NCI-H2227 treated with DMSO at 0.1 percent for 48 hours (cell line): ENCODE measurements at places on chromosomes 3 and 15.

- DNase-seq = no peak
Observed at GRCh38 chr3:186502138-186502948, 41.8 kb downstream of the CRYGS start.

DNA sequence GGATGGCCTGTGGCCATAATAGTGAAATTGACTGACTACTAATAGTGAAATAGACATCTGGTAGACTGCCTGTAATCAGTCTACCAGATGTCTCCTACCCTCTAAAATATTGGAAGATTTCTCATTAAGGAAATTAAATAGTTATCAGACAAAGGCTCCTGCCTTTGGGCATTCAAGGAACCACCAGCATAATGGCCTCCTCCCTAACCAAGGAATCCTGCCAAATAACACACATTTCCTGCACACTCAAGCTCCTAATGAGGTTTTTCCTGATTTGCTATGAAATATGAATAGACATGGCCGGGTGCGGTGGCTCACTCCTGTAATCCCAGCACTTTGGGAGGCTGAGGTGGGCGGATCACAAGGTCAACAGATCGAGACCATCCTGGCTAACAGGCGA lies 14.6 kb downstream of the NUSAP1 start:
- DNase-seq = no peak

DNA sequence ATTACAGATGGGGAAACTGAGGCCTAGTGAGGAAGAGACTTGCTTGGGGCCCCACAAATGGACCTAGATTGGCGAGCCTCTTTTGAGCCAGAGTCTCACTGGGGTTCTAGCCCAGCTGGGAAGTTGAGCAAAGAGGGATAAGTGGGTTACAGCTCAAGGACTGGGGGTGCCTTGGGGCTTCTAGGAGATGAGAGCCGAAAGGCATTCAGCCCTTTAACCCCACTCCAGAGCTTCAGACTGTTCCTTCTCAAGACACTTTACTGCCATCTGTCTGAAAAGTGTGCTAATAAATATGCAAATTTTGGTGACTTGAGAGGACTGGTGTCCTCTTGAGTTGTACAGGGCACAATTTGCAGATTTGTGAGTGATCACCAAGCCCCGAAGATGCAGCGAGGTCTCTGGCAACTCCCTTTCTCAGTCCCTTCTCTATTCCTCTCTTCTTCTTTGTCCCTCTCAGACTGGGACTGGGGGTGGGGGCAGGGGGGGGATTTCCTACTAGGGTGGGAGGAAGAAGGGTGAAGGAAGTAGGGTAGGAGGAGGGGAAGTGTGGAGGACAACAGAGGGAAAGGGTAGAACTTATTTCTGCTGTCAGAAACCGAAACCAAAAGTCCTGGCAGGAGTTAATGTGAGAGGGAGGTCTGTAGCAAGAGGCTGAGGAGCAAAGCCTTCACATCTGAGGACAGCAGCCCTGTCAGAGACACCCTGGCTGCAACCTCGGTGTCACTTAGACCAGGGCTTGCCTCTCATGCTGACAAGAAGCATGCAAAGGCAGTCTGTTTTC lies 16.2 kb upstream of the ANKDD1A start:
- no peak for DNase-seq

- no peak for DNase-seq
Observed at GRCh38 chr3:98793971-98794370, 30.8 kb downstream of the ST3GAL6 start.

DNA sequence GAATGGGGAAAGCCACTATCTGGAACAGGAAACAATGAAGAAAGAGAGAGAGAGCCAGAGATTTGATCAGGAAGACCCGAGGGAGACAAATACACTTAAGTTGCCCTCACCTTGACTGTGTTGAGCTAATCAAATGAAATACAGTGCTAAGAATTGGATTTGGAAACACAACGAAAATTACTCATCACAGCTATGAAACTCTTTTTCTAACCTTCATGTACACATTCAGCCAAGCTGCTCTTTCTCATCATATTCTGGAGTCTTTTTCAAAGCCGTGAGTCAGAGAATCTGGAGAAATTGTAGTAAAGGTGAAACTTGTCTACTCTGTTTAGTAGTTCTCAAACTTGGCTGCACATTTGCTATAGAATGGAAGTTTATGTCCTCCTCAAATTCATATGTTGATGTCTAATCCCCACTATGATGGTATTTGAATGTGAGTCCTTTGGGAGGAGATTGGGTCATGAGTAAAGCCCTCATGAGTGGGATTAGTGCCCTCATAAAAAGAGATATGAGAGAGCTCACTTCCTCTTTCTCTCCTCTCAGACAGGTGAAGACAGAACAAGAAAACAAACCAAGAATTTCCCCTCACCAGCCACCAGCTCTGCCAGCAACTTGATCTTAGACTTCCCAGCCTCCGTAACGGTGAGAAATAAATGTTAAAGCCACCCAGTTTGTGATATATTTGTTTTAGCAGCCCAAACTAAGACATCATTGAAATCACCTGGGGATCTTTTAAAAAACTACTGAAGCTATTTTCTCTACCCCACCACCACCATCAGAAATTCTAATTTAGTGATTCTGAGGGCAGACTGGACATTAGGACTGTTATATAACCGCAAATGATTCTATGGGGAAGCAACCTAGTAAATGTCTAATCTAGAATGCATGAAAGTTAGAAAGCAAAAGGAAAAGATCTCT lies 143.6 kb upstream of the GRM7 start:
- DNase-seq = no peak

- no peak for DNase-seq
Observed at GRCh38 chr15:95252404-95252803, 1021.0 kb downstream of the MCTP2 start.

DNA sequence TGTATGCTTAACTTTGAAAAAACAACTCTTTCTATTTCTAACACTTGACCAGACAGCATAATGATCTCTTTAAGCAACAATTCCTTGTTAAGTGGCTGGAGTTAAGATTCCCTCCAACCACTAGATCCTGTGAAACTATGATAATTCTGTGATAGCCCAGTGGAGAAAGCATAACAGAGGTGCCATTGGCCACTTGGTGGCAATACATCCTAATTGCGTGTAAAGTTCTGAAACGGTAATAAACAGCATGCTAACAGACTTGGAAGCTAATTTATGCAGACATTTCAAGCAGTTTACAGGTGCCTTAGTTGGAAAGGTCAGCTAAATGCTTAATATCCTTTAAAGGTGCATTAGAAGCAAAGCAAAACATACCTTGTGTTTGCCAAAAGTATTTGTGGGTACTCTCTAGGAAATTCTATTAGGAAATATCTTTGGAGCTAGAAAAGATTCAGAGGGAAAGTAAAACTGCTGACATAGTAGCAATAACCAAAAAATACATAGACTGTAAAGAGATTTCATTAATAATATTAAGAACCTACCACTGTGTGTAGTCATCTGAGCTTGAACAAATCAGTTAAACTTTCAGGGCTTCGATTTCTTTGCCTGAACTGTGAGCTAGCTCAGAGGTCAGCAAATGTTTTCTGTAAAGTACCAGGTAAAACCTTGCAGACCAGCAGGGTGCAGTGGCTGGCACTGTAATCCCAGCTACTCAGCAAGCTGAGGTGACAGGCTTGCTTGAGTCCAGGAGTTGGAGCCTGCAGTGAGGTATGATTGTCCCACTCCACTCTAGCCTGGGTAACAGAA lies 19.0 kb upstream of the CSTA start:
- DNase-seq = no peak

DNA sequence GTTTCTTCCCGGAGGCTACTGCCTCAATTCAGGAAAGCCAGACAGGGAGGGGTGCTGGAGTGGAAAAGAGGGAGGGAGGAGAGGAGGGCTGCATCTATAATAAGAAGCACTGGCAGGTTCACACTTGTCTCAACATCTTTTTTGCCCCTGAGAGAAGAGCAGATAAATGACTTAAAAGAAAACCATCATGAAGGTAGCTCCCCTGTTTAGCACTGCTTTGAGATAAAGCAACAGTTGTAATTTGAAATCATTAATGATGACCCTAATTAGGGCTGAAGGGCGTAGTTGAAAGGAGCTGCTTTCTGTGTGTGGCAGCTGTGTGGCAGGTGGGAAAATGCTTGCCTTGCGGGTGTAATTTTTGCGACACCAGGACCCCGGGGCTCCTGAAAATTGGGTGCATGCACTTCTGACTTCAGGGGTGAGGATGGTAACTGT lies 222.8 kb upstream of the IL12A start:
- DNase-seq = peak; percentile 44

DNA sequence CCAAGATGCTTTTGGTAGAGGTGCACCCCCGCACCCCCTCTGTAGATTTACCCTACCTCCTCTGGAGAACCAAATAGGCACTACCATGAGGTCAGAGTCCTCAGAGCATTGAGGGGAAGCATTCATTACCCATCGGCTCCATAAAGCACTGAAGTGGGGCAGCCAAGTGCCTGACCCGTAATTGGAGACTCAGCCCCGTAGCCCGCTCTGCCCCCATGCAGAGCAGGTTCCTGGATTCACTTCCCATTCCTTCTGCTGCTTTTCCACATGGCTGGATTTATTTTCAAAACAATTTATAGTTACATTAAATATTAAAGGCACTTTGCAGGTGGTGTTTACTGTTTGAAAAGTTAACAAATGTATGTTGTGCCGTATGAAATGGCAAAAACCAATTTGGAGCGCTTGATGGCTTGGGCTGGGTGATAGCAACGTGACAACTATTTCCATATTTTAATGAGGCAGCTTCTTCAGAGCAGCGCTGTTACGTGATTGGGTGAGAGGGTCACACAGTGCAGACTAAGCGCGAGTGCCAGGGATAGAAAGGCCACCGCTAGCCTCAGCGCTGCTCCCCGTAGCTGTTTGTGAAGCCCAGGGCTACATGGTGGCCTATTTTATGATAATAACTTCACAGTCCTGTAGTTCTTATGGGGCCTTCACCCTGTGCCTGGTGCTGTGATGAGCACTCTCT lies 373.8 kb upstream of the PROK2 start:
- DNase-seq = no peak

DNA sequence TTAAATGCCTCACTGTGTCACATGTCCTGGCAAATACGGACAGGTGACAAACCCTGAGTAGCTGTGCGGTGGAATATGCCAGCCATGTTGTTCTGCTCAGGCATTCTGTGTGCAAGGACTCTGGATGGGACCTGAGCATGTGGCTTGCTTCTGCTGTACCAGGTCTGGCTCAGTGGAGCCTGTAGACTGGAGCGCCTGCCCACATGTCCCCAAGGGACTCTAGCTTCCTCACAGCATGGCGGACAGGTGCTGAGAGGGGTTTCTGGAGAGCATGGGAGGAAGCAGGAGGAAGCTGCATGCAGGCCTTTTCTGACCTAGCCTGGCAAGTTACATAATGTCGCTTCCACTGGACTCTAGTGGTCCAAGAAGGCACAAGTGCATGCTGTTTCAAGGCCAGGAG lies 96.3 kb downstream of the PLXNA1 start:
- DNase-seq = no peak

GRCh38 chr3:67947808-67948508 lies 293.5 kb upstream of the SUCLG2 start:
- no peak for DNase-seq

GRCh38 chr3:8557298-8557697 lies 55.7 kb downstream of the LMCD1 start:
- DNase-seq = no peak

DNA sequence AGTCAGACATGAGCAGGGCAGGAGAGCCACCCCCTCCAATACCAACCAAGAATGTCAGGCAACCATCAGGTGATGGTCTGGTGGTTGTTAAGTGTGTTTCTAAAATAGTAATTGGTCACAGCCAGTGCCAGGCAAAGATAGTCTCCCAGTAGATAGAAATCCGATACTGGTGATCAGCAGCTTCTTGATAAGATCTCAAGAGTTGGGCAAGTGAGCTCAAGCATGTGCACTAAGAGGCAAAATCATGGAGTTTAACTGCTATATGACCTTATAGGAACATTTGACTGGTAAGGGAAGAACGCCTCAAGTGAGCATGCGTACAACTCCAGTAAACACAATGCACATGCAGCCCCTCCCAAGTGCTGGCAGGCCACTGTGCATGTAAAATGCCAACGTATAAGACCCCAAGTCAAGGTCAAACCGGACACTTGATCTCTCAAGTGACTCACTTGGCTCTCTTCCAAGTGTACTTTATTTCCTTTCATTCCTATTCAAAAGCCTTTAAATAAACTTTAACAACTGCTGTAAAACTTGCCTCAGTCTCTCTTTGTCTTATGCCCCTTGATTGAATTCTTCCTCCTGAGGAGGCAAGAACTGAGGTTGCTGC lies 36.0 kb upstream of the CBLB start:
- no peak for DNase-seq

DNA sequence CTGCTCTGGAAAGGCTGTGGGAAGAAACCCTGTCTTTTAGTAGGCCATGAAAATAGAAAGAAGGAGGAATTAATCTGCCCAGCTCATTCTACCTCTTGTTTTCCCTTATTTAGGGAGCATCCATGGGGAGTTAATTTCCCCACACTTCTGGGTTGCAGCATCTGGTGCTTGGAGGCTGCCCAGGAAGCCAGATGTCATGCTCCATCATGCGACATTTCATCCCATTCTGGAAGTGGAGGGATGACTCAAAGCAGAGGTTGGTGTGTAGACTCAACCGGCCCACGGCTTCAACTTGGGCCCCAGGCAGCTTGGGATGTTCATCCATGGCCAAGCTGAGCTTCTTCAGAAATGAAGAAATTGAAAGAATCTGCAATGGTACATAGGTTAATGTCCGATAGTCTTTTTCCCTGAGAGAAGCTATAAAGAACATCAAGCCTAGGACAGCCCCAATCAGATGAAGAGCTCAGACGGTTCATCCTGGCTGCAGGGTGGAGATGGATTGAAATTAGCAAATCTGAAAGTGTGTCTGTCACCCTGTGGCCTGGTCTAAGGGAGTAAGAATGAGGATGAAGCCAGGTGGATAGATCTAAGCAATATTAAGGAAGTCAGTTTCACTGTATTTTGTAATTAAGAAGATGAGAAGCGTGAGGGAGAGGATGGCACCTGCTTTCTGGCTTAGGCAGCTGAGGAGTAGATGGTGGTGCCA lies 24.5 kb upstream of the PROK2 start:
- DNase-seq = no peak

- no peak for DNase-seq
Observed at GRCh38 chr3:171159024-171159821, 132.7 kb upstream of the SLC2A2 start.

- DNase-seq = no peak
Observed at GRCh38 chr3:197426121-197426566, 127.7 kb upstream of the DLG1 start.

- DNase-seq = no peak
Observed at GRCh38 chr15:38424101-38424552, 29.8 kb upstream of the FAM98B start.

DNA sequence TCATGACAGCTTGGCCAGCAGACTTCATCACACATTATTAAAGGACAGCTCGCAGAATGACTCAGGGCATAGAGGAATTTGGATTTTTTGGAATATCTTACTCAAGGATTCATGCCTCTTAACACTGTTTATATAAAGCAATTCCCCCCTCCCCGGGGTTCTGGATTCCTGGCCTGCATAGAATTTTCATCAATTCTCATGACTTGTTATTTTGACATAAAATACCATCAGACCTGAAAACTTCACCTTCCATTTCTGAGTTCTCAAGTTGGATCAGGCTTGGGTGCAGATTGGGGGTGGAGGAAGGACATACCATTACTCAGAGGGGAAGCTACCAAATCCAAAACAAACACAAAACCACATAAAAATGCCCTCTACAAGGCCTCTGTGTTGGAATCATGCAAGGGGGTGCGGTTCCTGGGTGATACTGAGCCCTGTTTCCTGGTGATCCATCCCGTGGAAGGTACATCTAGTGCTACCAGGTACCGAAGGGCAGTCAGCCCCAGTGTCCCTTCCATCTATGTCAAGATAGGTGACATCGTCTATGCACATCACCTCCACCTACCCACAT lies 95.3 kb downstream of the DAPK2 start:
- DNase-seq = no peak
